Mononuclear cell (primary cell): ENCODE measurements at places on chromosomes 5 and 9. TPM values are rescaled to one million over a fixed set of nuclear protein-coding genes. Genes with fewer than 3 reads are reported as not detected.

The ZNF366 gene
- 0.10 TPM for total RNA-seq

The PDE8B gene
- 0.21 TPM for total RNA-seq

The NUTM2F gene
- total RNA-seq, result not detected

The SERF1A gene
- 11.1 TPM for total RNA-seq

The PAEP gene
- not detected for total RNA-seq

The ELL2 gene
- 91.1 TPM for total RNA-seq

The ICE1 gene
- 60.9 TPM for total RNA-seq

The RPP25L gene
- 6.1 TPM for total RNA-seq

The OR1Q1 gene
- not detected for total RNA-seq

The GPX8 gene
- total RNA-seq, result 0.10 TPM

The OSTF1 gene
- total RNA-seq, result 40.5 TPM

The AFAP1L1 gene
- under 0.01 TPM for total RNA-seq

The C1QTNF2 gene
- total RNA-seq, result 0.10 TPM

The FAM153A gene
- 16.5 TPM for total RNA-seq

The SPINK6 gene
- not detected for total RNA-seq

The PLEKHG4B gene
- total RNA-seq, result under 0.01 TPM

The OCLN gene
- 0.10 TPM for total RNA-seq

The HAVCR2 gene
- total RNA-seq, result 27.3 TPM

The SLC34A1 gene
- 0.21 TPM for total RNA-seq

The SLC1A1 gene
- not detected for total RNA-seq

The NIPAL4 gene
- 11.5 TPM for total RNA-seq

The ITGA1 gene
- 0.84 TPM for total RNA-seq

The STING1 gene
- 38.4 TPM for total RNA-seq

The IQGAP2 gene
- total RNA-seq, result 75.0 TPM

The ANKDD1B gene
- 0.52 TPM for total RNA-seq

The PCDHA12 gene
- not detected for total RNA-seq

The SLC28A3 gene
- total RNA-seq, result 0.10 TPM

The FAM151B gene
- 5.6 TPM for total RNA-seq

The EHMT1 gene
- total RNA-seq, result 56.6 TPM

The FSD1L gene
- 1.7 TPM for total RNA-seq

The MVB12B gene
- total RNA-seq, result 9.4 TPM

The GMCL2 gene
- not detected for total RNA-seq

The PROB1 gene
- total RNA-seq, result 0.21 TPM

The EIF4E1B gene
- total RNA-seq, result 0.10 TPM

The TMC1 gene
- 0.52 TPM for total RNA-seq

The IL11RA gene
- total RNA-seq, result 17.8 TPM

The NPDC1 gene
- 2.5 TPM for total RNA-seq

The LURAP1L gene
- 0.10 TPM for total RNA-seq

The LECT2 gene
- not detected for total RNA-seq

The PBX3 gene
- 38.1 TPM for total RNA-seq

The TNC gene
- total RNA-seq, result 0.10 TPM

The PCDHGA6 gene
- 0.10 TPM for total RNA-seq

The BTNL3 gene
- not detected for total RNA-seq

The WNK2 gene
- total RNA-seq, result 0.10 TPM

The CD72 gene
- 4.9 TPM for total RNA-seq

The TAS2R1 gene
- not detected for total RNA-seq

The ECM2 gene
- 0.31 TPM for total RNA-seq
